GM10248 (cell line): ENCODE measurements at places on chromosomes 3 and 15.

DNA sequence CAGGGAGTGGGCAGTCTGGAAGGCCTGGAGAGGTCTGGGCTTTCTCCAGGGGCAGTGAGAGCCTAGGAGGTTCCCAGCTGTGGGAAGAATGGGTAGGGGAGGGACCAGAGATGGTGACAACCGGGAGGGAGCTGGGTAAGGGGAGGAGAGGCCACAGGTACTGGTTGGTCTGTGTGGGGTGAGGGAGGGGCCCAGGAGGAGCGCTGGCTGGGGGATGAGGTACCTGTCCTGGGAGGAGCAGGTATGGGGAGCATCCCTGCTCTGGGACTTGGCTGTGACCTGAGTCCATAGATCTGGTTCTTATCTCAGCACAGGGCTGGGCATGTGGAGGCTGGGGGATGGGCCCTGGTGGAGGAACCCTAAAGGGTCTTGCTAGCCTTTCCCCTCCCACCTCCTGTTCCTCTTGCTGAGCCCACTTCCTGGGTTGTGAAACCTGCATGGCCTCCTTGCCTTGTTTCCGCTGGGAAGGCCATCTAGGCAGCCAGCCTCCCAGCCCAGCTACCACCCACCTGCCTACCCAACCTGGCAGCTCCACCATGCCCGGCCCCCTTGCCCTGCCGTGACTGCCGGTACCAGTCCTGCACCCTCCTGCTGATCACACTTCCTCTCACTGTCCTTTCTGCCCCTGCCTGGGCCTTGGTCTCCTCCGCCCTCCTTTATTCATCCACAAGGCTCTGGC, 11.0 kb downstream of the PRKCD start:
- DNase-seq = no peak

DNA sequence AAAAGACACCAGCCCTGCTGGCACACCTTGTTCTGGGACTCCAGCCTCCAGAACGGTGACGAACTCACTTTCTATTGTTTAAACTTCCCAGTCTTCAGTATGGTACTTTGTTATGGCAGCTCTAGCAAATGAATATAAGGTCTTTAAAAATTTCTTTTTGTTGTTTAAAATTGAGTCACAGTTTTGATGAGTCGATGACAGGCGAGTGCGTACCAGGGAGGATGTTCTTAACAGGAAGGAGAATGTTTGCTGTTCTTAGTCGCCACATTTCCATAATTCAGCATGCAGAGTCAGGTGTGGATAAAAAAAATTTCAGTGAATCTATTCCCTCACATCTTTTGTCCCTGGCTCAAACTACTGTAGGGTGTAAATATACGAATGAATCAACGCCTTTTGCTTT, 12.4 kb downstream of the DNASE1L3 start:
- DNase-seq = no peak

DNA sequence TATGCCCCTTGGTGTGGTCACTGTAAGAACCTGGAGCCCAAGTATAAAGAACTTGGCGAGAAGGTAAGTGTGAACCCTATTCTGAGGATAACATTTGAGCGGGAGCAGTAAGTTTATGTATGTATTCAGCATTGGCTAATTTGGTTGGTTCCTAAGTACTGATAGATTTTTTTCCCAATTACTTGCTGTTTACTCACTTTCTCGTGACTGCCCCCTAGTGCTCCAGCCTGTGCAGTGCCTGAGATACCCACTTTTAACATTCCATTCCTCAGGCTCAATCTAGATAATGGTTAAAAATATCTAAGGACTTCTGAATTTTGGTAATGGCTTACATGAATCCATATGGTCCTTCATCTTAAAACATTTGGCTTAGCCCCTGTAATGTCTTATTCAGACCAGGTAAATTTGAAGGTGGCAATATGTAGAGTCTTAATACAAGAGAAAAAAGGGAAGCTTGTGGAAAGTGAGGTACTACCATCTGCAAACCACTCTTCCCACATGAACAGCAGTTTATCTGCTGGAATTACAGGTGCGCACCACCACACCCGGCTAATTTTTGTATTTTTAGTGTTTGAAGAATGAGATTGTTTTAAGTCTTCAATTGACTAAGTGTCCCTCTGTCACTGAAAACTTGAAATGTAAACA, 7.1 kb downstream of the ELL3 start:
- peak; percentile 53 for DNase-seq

- no peak for DNase-seq
These were observed 21.9 kb upstream of the KPNA1 start for GRCh38 chr3:122536632-122537001.

DNA sequence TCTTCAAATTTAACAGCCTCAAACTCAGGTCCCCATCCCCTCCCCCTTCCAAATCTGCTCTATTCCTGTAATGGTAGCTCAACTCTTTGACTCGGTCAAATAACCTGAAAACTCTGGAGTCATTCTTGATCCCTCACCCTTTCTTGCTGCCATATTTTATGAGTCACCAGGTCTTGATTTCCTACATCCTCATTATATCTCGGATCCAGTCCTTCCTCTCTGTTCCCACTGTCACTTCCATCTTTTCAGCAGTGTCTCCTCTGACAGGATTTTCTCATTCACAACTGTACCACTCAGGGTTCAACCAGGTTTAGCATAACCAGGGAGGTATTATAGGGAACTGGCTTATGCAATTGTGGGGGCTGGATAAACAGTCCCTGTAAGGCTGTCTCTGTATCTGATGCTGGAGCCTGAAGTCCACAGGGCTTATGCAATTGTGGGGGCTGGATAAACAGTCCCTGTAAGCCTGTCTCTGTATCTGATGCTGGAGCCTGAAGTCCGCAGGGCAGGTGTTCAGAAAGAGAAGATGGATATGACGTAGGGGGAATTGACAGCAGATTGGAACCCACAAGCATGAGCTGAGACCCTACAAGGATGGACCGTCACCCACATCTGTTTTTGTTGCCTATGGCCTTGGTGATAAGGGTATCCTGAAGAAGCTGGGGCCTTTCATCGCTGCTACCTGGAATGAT, 9.1 kb upstream of the FETUB start:
- DNase-seq = no peak

- DNase-seq = no peak
These were observed 18.8 kb downstream of the TRIM71 start for GRCh38 chr3:32836601-32837000.

- no peak for DNase-seq
These were observed 203.2 kb upstream of the PPP2R3A start for GRCh38 chr3:135762188-135762856.

DNA sequence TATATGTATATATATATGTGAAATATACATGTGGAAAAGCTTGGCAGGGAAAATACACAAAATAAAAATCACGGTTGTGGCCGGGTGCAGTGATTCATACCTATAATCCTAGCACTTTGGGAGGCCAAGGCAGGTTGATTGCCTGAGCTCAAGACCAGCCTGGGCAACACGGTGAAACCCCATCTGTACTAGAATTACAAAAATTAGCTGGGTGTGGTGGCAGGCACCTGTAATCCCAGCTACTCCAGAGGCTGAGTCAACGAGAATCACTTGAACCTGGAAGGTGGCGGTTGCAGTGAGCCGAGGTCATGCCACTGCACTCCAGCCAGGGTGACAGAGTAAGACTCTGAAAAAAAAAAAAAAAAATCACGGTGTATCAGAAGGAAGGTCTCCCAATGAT, 20.8 kb upstream of the ARHGEF3 start:
- DNase-seq = no peak

GRCh38 chr3:32614956-32615355, 44.3 kb upstream of the DYNC1LI1 start:
- DNase-seq = no peak

GRCh38 chr3:152857082-152857481, 22.2 kb downstream of the P2RY1 start:
- no peak for DNase-seq

DNA sequence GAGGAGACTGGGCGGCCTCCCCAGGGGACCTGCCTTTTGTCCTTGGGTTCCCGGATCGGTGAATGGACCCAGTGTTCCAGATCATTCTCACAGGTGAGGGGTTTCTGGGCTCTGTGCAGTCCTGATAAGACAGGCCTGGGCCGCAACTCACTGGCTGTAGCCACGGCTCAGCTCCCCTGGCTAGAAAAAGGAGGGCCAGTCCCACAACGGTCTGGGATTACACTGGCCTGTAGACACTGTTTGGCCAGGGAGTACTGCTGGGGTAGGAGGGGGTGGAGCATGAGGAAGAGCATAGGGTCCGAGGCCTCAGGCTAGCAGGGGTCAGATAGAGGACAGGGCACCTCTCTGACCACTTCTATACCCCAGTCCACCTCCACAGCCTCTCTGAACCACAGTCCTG, 21.0 kb upstream of the TICRR start:
- DNase-seq = no peak

DNA sequence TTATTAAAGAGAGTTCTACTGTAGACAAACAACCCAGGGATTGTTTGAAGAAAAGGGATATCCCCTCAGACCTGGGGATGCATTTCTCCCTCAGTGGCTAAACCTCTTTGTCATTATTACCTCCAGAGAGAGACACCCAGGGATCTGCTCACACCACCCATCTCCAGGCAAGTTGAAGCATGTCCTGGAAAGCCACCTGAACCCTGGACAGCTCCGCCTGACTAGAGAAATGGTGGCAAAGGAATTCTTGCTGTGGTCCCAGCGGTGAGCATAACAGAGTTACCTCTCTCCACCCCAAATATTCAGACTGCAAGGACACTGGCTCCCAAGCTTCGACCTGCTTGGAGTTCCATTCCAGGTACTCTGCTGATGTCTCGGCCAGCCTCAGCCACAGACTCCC, 320.2 kb downstream of the RORA start:
- DNase-seq = no peak

- no peak for DNase-seq
These were observed 124.3 kb upstream of the TMC3 start for GRCh38 chr15:81498294-81498693.

DNA sequence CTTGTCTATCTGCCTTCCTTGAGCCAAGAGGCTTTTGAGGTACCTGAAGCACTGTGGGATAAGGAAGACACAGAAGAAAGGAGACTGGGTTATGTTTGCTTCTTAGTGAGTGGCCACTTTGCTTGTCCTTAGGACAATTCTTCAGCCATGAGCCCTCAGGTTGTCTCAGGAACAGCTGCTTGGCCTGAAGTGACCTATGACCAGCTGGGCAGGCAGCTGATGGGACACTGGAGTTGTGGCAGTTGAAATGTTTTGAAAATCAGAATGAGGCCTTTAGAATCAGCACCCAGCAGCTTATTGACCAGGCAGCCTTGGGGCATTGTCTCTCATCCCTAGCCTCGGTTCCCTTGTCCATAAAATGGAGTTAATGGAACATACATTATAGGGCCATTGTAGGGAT, 37.0 kb downstream of the RBP2 start:
- DNase-seq = no peak

DNA sequence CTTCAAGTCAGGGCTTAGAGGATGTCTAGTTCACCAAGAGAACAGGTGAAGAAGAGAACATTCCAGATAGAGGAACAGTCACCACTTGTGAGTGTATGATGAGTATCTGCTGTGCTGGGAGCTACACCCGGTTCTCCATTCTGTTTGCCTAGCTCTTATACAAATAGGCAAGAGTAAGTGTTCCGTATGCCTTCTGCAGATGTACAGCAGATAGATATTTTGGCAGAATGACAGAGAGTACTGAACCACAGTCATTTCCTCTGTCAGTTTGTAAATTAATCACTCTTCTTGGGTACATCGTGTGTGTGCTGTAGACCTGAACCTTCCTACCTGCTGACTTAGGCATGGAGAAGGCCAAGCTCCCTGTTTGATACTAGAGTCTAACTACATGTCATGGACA, 108.3 kb upstream of the CTDSPL start:
- no peak for DNase-seq

DNA sequence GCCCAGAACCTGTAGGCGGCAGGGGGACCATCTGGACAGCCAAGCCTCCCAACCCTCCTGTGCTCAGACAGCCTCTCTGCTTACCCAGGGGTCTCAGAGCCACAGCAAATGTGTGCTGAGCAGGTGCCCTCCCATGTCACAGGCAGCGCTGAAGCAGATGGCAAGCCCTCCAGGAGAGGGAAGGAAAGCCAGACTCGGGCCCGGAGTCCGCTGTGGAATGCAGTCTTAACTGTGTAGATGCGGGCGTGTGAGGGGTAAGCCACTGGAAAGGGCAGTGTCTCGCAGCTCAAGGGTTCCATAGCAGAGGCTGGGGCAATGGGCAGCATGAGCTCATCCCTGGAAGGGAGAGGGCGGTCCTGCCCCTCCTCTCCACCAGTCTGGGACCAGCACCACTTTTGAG, 45.6 kb downstream of the UMPS start:
- no peak for DNase-seq

- DNase-seq = no peak
These were observed 106.0 kb upstream of the NUDT16 start for GRCh38 chr3:131275556-131275955.

- DNase-seq = no peak
These were observed at the start of gene SLC24A5 for GRCh38 chr15:48120745-48121144. SLC24A5 (plus strand) TSS chr15:48120990; CDS start chr15:48121045, 55 bp downstream.

- DNase-seq = no peak
These were observed 418.2 kb upstream of the ZNF717 start for GRCh38 chr3:76203578-76203977.

DNA sequence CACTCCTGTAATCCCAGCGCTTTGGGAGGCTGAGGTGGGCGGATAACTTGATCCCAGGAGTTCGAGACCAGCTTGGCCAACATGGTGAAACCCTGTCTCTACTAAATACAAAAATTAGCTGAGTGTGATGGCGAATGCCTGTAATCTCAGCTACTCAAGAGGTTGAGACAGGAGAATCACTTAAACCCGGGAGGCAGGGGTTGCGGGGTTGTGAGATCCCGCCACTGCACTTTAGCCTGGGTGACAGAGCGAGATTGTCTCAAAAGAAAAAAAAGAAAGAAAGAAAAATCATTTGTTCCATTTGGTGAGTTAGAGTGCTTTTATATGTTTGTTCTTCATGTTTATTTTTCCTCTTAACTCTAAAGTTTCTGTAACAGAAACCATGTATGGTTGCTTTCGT, 7.3 kb downstream of the NCK1 start:
- no peak for DNase-seq

GRCh38 chr3:127597020-127597771, 1.0 kb upstream of the MCM2 start:
- no peak for DNase-seq
